Stimulated activated CD4-positive, alpha-beta T cell treated with anti-CD3 and anti-CD28 coated beads, Interleukin-4, amount 100 ng/mL, for 1 hour (primary cell): ENCODE measurements at places on chromosomes 2 and 18.

- DNase-seq: no peak
Measured at GRCh38 chr18:7152440-7152839, 34.8 kb upstream of the LAMA1 start.

DNA sequence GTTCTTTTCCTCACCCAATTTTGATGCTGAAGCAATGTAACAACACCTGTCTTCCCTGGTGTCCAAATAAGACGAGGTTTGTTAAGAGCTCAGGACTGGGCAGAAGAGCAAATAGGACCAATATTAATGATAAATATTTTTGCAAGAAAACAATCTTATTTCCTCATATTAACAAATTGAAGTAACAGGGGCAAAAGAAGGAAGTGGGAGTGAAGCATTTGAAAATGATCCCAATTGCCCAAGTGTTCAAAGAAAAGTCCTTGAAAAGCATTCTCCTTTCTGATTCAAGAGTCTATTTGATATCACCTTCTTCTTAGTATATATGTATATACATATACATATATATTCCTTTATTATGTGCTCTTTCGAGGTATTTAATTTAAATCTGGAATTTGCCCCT is 418.8 kb downstream of the ARHGAP15 start:
- no peak for DNase-seq

GRCh38 chr18:48762836-48763718 is 187.7 kb downstream of the SMAD7 start:
- no peak for DNase-seq

- DNase-seq: no peak
Measured at GRCh38 chr2:19575641-19576040, 217.2 kb upstream of the OSR1 start.

GRCh38 chr2:241721852-241722251 is 12.6 kb upstream of the D2HGDH start:
- DNase-seq: no peak

- DNase-seq: no peak
Measured at GRCh38 chr2:180247658-180248057, 240.6 kb upstream of the CWC22 start.

DNA sequence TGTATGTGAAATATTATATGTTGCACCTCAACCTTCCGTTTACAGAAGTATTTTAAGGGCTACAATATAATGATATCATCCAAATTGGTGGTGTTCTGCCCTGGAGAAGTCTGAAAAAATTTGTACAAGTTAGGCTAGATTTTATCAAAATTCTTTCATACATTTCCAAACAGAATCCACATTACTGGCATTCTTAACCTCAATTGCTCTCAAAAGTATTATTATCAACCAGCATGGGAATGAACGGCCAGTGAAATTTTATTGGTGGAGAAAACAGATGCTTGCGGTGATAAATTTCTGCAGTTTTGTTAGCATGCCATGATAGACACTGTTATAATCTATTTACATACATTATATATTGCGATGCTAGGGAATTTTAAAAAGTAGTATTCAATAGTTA is 88.3 kb upstream of the TFPI start:
- DNase-seq: no peak

DNA sequence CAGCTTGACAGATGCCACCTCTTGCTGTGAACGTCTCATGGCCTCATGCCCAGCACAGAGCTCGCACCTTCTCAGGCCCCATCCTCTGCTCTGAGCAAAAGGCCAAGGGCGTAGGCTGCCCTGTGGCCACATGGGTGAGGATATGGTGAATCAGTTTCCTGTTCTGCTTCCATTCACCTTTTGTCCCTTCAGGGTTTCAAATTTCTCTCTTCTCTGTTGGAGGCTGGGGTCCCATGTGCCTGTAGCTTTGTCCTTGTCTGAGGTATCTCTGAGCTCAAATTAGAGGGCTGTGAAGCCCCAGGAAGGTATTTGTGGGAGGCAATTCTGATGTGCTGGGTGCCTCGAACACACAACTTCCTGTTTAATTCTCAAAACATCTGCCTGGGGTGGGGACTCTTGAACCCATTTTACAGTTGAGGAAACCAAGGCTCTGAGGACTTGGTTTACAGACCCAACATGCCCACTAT is 29.0 kb downstream of the ZAP70 start:
- no peak for DNase-seq

GRCh38 chr18:42549596-42549995 is 565.9 kb downstream of the RIT2 start:
- no peak for DNase-seq

GRCh38 chr2:225334514-225334913 is 65.0 kb upstream of the NYAP2 start:
- no peak for DNase-seq

DNA sequence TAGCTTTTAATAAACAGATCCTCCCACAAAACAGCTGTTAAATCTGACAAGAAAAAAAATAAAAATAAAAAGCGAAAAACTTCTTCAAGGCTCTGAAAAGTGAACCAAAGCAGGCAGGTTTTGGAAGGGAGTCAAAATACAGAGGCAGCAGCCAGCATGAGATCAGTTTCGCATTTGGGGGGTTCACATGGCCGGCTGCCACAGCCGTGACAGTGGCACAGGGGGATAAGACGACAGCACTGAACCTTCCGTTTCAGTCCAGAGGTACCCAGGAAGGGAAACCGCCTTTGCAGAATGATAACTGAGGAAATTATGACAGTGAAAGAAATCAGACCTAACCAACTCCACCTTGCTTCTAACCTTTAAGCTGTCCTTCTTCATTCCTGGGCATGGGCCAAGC is 196.7 kb upstream of the PID1 start:
- no peak for DNase-seq
